A673 (cell line): ENCODE measurements at places on chromosomes 7 and 10.

GRCh38 chr7:85719981-85720953, 533.4 kb upstream of the SEMA3D start:
- no peaks in the 10 kb centered on the region for H3K36me3 ChIP-seq
- no peak for DNase-seq
- no peaks in the 10 kb centered on the region for H3K27me3 ChIP-seq
- H3K4me1 ChIP-seq, result no peaks in the 10 kb centered on the region
- H3K27ac ChIP-seq, result no peak overlapping the region

DNA sequence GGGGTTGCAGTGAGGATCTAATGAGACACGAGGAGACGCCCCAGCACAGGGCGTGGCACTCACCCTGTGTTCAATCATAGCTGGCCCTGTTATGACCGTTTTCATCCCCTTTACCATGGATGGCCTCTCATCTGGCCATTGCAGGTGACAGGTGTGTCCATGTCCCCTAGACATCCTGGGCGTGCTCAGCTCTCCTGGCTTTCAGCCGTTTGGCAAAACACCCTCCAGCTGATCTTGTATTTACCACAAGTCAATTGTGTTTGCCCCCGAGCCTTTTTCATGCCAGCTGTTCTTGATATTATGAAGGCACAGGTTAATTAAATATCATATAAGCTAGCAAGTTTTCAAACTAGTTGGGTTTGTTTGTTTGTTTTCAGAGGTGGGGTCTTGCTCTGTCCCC, 97.1 kb downstream of the CHST15 start:
- H3K27ac ChIP-seq, result no peak overlapping the region
- H3K4me3 ChIP-seq, result no peak overlapping the region
- no peaks in the 10 kb centered on the region for H3K36me3 ChIP-seq
- DNase-seq, result no peak
- no peaks in the 10 kb centered on the region for H3K4me1 ChIP-seq
- H3K27me3 ChIP-seq, result peaks cover 27% of the 10 kb centered on the region

DNA sequence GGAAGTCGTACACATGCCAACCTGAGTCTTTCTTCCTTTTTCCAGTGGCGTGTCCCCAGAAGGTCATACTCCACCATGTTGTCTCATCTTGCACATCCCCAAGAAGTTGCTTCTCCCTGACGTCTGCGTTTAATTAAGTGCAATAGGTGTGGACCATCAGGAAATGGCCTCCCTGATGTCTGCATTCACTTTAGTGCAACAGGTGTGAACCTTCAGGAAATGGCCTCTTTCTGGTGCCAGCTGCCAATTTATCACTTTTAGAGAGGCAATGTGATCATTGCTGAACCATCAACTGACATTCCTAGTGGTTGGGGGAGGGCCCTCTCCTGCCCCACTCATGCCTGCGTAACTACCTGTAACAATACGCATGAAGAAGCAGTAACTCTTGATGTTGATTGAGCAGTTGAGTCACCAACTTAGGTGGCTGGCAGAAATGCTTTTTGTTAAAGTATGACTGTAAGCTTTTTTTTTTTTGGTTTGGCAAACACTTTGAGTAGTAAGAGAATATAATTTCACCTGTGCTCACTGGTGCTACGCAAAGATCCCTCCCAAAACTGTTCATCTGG, 25.8 kb downstream of the SCIN start:
- H3K27me3 ChIP-seq, result no peaks in the 10 kb centered on the region
- H3K4me1 ChIP-seq, result no peaks in the 10 kb centered on the region
- no peak overlapping the region for H3K27ac ChIP-seq
- DNase-seq, result no peak
- no peaks in the 10 kb centered on the region for H3K36me3 ChIP-seq
- H3K4me3 ChIP-seq, result no peak overlapping the region

- H3K27me3 ChIP-seq, result no peaks in the 10 kb centered on the region
- no peak for DNase-seq
- peaks cover 44% of the 10 kb centered on the region for H3K4me1 ChIP-seq
Measured at GRCh38 chr7:18509481-18509880, 13.9 kb downstream of the HDAC9 start.

DNA sequence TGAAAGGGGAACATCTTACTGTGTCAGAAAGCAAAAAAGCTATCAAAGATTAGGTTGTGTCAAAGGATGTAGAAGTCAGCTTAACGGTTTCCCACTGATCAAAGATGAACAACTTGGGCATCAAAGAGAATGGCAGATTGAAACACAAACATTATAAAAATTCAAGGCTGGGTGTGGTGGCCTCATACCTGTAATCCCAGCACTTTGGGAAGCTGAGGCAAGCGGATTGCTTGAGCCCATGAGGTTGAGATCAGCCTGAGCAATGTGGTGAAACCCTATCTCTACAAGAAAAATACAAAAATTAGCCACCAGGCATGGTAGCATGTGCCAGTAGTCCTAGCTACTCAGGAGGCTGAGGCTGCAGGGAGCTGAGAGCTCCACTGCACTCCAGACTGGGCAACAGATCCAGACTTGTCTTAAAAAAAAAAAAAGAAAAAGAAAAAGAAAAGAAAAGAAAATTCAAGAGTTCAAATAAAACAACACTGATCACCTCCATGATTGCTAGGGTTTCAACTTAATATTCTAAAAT, 34.5 kb downstream of the RTKN2 start:
- no peak overlapping the region for H3K4me3 ChIP-seq
- no peak overlapping the region for H3K27ac ChIP-seq
- H3K36me3 ChIP-seq, result peaks cover 5% of the 10 kb centered on the region
- DNase-seq, result no peak
- no peaks in the 10 kb centered on the region for H3K27me3 ChIP-seq
- peaks cover 27% of the 10 kb centered on the region for H3K4me1 ChIP-seq
